Activated CD4-positive, alpha-beta T cell treated with anti-CD3 and anti-CD28 coated beads for 36 hours (primary cell): ENCODE measurements at places on chromosomes 3 and 15.

GRCh38 chr3:29144807-29145206 lies 136.1 kb upstream of the RBMS3 start:
- DNase-seq: no peak

DNA sequence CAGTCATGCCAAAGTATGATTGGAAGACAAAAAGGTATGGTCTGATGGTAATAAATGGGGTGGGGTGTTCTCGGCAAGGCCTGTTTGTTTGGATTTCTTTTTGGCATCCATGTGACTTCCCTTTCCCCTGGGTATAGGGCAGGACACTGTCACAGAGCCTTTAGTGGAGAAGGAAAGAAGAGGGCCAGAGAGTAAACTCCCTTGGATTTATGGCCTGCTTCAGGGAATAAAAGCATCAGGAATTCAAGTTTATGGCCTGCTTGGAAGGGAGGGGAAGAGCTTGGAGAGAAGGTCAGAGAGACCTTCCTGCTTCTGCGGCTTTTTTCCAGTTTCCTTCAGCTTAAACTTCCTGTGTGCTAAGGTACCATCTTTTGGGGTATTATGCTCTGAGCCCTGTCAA lies 179.4 kb upstream of the ADAMTS9 start:
- no peak for DNase-seq

GRCh38 chr15:87419344-87419743 lies 837.2 kb downstream of the NTRK3 start:
- DNase-seq: no peak

- DNase-seq: no peak
Measured at GRCh38 chr15:78977091-78977571, 32.3 kb upstream of the CTSH start.

DNA sequence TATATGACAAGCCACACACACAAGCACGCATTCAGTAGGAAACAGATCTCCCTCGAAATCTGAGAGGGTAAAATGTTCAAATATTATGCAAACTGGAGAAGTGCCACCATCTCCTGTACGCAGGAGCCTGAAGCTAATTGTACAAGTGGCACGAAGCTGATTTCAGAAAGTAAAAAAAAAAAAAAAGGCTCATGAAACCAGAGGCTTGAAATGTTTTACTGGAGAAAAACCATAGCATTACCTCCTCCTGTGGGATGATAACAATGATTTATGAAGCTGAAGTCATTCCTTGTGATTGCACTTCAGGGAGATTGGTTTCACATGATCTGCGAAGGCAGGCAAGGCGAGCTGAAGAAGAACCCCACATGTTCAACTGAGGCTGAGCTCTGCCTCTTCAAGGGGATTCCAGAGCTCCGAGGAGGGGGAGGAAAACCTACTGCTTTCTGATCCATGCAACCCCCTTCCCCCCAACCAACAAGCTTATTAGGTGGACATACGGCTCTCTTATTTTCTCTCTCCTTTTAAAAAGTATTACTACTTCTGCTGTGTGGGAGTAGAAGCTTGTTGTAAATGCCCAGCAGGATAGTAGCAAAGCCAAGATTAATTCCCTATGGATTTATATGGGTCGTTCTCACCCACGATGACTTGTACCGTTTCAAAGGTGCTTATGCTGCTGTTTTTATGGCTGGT lies 101.1 kb downstream of the GREM1 start:
- no peak for DNase-seq

DNA sequence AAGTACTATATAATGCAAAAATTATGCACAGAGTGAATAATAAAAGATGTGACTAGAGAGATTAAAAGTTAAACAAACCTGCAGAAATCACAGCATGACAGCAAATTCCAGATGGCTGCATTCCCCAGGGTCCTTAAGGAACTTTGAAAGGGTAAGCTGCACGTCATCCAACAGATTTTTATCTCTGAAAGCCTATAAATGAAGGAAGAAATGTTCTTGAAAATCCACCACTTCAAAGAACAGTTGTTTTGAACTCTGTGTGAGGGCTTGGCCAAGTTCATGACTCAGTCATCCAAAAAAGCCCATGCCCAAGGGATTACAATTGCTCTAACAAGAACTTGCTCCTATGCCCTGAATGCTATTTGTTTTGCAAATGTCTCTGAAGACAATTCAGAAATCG lies 603.6 kb downstream of the PLOD2 start:
- DNase-seq: no peak

DNA sequence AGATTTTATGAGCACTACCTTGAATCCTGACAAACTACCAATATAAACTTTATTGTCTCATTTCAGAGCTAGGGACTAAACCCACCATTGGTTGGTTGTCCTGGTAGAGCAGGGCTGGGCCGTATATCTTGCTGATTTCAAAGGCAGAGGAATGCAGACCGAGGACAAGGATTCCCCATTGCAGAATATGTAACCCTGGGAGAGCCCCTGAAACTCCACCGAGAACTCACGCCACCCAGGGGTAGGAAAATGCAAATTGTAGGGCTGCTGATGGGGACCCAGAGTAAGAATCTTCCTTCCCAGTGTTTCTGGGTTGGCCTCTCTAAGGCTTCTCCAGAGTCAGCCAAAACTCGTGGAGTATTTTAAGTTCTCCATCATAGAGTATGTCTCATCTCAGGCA lies 235.3 kb downstream of the ABHD5 start:
- DNase-seq: no peak

DNA sequence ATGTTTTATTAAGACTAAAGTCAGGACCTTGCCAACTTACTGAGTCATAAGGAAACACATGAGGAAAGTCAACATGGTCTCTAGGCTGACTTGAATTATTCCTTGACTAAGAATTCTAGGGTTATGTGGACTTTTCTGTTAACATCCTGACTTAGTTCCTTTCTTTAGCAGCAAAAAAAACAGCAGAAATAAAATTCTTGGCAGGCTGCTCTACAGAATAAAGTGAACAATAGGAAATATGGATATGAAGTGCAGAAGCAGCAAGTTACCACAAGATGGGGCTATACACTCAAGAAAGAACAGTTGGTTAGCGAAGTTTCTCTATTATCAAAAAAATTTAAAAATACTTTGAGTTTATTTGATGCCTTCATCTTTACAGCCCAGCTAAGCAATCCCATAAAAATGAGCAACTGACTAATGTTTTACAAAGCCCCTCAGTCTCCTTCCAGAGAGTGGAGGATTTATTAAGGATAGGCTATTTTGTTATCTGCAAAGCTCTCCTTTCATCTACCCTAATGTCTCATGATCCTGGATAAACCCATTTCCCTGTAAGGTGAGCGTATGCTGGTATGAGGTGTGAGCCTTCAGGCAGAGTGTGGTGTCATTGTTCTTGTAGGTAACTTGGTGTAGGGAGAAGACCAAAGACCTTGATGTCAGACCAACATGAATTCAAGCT lies 23.1 kb upstream of the MCCC1 start:
- DNase-seq: no peak

DNA sequence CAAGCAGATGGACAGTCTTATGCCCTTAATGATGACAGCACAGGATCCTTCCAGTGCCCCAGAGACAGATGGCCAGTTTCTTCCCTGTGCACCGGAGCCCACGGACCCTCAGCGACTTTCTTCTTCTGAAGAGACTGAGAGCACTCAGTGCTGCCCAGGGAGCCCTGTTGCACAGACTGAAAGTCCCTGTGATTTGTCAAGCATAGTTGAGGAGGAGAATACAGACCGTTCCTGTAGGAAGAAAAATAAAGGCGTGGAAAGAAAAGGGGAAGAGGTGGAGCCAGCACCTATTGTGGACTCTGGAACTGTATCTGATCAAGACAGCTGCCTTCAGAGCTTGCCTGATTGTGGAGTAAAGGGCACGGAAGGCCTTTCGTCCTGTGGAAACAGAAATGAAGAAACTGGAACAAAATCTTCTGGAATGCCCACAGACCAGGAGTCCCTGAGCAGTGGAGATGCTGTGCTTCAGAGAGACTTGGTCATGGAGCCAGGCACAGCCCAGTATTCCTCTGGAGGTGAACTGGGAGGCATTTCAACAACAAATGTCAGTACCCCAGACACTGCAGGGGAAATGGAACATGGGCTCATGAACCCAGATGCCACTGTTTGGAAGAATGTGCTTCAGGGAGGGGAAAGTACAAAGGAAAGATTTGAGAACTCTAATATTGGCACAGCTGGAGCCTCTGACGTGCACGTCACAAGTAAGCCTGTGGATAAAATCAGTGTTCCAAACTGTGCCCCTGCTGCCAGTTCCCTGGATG lies 198.7 kb downstream of the AKAP13 start:
- no peak for DNase-seq
